ENCODE measurements at places on chromosomes 3 and 15. TPM values are rescaled to one million over a fixed set of nuclear protein-coding genes. Genes with fewer than 3 reads are reported as not detected.

The KAT2B gene
- total RNA-seq = 17.3 TPM

The QARS1 gene
- 465 TPM for total RNA-seq

The PLA2G4B gene
- 6.2 TPM for total RNA-seq

The PYDC2 gene
- total RNA-seq = not detected

The SPINK8 gene
- total RNA-seq = not detected

The LRRC57 gene
- total RNA-seq = 21.0 TPM

The PCLAF gene
- total RNA-seq = 14.1 TPM

The LCTL gene
- not detected for total RNA-seq

The FAM81A gene
- 7.8 TPM for total RNA-seq

The NLGN1 gene
- total RNA-seq = 5.4 TPM

The RARRES1 gene
- 22.3 TPM for total RNA-seq

The TMEM212 gene
- not detected for total RNA-seq

The PRICKLE2 gene
- total RNA-seq = 50.5 TPM

The PSMD2 gene
- total RNA-seq = 173 TPM

The IGF2BP2 gene
- 64.8 TPM for total RNA-seq

The CCDC39 gene
- total RNA-seq = not detected

The THAP10 gene
- total RNA-seq = 2.8 TPM

The FEZF2 gene
- not detected for total RNA-seq

The LRIG1 gene
- 50.1 TPM for total RNA-seq

Data from metanephros (tissue), 2 donors.